ENCODE measurements at places on chromosomes 4 and X. TPM values are rescaled to one million over a fixed set of nuclear protein-coding genes. Genes with fewer than 3 reads are reported as not detected.

GRCh38 chr4:81652069-81652478 lies 180.4 kb upstream of the RASGEF1B start:
- no peak for DNase-seq

GRCh38 chrX:41014776-41015360 lies 70.4 kb upstream of the USP9X start:
- DNase-seq: no peak

GRCh38 chrX:38516196-38516774 lies 45.1 kb upstream of the TSPAN7 start:
- no peak for DNase-seq

USP17L12 gene
- total RNA-seq: not detected

PSAPL1 gene
- total RNA-seq: not detected

FREM3 gene
- total RNA-seq: not detected

EXOC1 gene
- total RNA-seq: 32.9 TPM

CYTL1 gene
- 1.0 TPM for total RNA-seq
